H7 (cell line): ENCODE measurements at places on chromosomes 11 and 22. TPM values are rescaled to one million over a fixed set of nuclear protein-coding genes. Genes with fewer than 3 reads are reported as not detected.

DNA sequence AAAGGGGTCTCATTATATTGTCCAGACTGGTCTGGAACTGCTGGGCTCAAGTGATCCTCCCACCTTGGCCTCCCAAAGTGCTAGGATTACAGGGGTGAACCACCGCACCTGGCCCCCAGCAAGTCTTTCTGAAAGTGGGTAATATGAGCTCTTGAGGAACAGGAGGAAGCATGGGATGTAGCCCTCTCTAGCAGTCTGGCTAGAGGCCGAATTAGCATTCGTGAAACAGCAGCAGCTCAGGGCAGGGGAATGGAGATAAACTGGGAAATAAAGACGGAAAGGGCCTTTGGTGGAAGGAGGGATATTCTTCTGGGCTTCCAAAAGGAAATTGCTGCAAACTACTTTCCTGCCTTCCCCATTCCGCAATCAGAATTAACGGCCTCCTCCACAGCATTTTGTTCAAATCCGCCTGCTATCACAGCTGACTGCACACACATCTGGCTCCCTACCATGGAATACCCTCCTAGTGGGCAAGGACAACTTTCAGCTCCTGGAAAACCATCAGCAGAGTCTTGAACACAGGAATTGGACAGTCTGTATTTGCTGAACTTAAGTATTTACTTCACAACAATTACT, 44.3 kb downstream of the MICAL3 start:
- peak; percentile 56 for DNase-seq

GRCh38 chr11:8286886-8287285, 23.2 kb upstream of the LMO1 start:
- no peak for DNase-seq

DNA sequence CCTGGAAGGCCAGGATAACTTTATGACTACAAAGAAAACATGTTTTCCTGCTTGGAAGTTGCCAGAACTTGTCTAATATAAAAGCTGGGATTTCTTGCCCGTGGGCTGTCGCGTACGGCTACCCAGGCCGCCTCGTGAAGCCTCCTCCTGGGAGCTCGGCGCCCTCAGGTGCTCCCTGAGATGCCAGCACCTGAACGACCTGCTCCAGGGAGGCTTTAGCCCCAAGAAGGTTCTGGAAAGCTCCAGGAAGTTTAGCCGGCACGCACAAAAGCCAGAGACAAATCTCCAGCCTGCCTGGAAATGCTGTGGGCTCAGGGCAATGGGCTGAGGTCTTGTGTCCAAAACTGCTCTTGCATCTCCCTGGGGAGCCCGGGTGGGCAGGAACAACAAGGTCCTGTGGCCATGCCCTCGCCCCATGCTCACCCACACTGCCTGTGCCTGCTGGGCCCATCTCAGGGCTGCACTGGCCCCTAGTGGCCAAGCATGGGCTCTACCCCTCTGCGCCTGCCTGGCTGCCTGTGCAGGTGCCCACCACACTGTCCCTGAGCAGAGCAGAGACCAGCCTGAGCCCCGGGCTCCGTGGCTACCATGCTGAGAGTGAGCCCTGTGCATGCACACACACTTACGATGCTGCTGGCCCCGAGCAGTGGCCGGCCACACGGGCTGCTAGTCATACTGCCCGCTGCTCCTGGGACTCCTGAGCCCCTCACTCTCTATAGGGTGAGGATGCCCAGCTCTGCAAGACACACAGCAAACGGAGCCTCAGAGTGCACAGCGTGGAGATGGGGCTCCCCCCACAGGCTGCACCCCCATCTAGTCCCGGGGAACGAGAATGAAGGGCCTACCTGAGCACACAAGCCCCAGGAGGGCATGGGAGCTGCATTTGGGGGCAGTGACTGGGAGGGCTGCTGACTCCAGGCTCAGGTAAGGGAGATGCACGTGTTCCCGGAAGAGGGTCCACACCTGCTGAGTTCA, 4.9 kb upstream of the CELSR1 start:
- DNase-seq: peak; percentile 98

DNA sequence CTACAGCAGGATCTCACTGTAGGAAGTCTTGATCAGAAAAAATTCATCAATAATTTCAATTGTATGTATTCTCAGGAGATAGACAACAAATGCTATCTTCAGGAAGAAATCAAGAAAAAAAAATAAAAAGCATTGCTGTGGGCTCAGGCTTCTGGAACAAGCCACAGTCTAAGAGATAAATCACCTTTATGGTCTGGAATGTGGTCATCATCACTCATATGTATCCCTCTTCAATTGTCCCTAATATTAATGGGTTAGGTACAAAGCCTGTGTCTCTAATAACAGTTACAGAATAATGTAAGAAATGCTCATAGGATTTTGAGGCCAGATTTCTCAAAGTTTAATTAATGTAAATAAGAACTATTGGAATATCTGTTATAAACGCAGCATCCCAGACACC, 305.9 kb upstream of the ANO3 start:
- DNase-seq: no peak

- DNase-seq: no peak
Measured at GRCh38 chr11:102639656-102640055, 14.5 kb upstream of the MMP20 start.

DNA sequence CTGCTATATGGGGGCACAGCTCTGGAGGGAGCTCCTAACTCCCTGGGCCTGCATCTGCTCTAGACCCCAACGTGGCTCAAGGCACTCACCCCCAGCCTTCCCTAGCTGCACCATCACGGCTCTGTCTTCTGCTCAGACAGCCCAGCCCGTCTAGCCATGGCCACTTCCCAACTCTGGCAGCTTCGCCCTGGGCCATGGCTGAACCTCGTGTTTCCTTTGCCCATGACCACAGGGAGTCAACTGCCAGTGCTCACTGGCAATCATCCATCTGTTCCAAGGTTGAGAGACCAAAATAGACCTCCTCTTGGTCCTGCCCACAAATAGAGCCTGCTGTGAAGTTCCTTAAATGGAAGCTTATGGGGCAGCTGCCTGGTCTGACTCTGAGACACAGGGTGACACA, 5.4 kb downstream of the LMO1 start:
- DNase-seq: no peak

DNA sequence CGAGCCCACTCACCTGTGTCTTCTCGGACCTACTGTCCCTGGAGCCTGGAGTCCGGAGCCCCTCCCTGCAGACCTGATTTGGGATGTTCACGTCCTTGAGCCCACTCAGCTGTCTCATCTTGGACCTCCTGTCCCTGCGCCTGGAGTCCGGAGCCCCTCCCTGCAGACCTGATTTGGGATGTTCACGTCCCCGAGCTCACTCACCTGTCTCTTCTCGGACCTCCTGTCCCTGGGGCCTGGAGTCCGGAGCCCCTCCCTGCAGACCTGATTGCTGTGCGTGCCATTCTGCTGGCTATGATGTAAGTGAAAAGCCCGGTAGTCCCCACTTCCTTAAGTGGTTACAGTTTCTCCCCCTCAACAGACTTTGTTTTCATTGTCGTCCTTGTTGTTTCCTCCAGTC, 867.1 kb downstream of the BRD1 start:
- no peak for DNase-seq

GRCh38 chr11:120182790-120183491, 27.9 kb upstream of the OAF start:
- peak; percentile 71 for DNase-seq

- no peak for DNase-seq
Measured at GRCh38 chr11:33162831-33163230, 1.6 kb upstream of the CSTF3 start.

- no peak for DNase-seq
Measured at GRCh38 chr11:103920449-103920848, 116.0 kb upstream of the DDI1 start.

DNA sequence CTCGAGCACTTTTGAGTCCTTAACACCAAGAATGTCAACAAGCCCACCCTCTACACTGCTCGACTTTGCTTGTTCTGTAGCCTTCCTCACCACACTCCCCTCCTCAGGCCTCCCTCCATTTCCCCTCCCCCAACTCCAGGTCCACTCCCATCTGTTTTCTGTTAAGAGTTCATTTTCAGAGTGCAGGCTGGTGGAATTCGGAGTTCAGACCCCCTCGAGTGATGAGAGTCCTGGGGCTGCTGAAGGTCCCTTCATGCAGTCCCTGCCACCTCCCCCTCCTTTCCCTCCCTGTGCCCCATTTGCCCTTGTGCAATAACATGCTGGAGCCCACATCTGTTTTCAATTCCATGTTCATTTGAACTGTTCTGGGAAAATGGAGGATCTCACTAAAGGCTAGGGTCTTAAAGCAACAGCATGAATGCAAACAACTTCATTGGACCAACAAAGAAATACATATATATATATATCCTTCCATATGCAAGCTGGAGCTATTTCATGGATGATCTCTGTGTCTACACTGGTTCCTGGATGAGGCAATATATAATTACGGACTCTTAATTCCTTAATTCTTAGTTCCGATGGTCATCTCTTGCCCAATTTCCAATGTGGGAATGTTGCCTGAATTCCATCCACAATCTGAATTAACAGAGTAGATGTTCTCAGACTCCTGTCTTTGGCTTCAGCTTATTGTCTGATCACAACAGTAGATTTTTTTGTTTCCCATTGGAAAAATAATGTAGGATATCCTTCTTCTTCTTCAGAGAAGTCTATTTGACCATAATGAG, 340.4 kb downstream of the ETS1 start:
- DNase-seq: no peak

GRCh38 chr11:99934008-99934407, 753.1 kb upstream of the ARHGAP42 start:
- DNase-seq: no peak

DNA sequence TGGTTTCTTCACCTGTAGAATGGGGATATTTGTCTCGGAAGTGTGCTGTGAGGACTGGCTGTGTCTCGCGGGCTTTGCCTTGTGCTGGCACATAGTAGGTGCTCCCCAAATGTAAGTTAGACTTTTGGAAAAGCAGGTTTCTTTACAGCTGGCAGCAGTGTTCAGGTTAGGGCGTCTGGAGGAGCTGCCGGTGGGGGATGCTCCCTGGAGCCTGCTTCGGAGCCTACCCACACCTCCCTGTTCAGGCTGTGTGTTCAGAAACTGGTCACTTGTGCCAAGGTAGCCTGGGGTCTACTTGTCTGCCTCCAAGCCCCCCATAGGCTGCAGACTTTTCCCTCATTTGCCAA, 60.0 kb downstream of the OTOG start:
- DNase-seq: peak; percentile 24

DNA sequence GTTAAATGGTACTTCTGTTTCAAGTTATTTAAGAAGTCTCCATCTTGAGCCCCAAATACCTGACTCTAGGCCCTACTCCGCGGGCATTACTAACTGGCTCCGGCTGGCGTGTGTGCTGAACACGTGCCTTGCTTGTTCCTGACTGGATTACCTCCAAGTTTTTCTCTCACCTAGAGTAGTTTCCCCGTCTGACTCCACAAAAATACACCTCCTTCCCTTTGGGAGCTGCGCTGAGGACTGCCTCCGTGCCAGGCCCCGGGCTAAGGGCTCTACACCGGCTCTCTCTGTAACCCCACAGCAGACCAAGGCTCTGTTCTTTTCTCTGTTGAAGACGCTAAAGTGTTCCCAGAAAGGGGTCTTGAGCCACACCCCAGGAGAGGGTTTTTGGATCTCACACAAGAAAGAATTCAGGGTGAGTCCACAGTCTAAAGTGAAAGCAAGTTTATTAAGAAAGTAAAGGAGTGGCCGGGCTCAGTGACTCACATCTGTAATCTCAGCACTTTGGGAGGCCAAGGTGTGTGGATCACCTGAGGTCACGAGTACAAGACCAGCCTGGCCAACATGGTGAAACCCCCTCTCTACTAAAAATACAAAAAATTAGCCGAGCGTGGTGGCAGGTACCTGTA, 61.8 kb downstream of the ANO1 start:
- no peak for DNase-seq

GRCh38 chr11:32881286-32881685, 11.3 kb upstream of the QSER1 start:
- DNase-seq: no peak

- no peak for DNase-seq
Measured at GRCh38 chr11:7551571-7551970, 37.8 kb downstream of the PPFIBP2 start.

- DNase-seq: no peak
Measured at GRCh38 chr22:39150848-39151215, 1.6 kb downstream of the CBX7 start.

DNA sequence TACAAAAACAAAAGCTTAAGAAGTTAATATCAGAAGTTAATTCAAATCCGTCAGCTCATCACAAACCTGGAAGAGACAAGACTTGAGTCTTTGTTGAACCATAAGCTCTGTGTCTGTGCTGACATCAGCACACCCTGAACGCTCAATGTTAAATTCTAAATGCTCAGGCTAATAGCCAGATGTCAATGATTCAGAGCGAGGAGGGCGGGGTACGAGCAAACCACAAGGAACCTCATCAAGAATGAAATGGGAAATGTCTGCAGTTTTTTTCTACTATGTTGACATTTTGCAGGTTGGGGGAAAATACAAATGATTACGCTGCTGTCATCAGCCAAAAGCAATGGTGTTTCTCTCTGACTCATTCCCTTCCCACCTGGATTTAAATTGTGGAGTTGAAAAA, 1057.2 kb downstream of the NTM start:
- no peak for DNase-seq

DNA sequence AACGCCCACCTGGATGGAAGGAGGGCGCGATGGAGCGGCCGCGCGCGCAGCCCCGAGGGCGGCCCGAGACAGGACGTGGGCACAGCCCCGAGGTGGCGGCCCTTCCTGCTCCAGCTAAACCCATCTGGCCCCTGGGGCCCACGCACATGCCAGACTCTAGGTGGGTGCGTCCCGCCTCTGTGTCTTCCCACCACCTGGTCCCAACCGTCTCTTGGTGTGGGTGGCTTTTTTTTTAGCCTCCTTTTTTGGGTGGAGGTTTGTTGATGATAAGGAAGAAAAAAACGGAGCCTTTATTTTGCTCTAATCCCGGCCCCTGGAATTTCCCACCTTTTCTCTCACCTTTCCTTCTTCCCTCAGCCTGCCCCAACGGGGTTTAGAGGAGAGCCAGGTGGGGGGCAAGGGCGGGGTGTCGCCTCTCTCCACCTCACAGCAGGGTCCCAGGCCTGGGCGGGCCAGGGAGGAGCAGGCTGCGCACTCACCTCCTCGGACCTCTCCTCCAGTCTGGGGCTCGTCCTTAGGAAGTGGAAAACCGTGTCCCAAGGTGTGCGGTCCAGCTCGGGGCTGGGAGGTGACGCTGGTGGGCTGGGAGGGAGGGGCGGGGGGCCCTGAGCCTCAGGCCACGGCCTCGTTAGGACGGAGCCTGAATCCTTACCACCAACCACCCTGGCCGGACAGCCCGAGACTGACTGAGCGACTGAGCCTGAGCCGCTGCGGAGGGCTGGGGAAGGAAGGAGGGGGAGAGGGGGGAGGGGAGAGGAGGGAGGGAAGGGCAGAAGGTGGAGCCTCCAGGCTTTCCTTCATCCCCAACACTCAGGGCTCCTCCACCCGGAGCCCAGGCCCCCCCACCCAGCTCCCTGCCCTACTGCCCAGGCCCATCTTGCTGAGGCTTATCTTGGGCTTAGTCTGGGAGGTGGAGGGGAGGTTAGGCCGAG, at the start of gene SOX10:
TSS of gene SOX10 (minus strand) at position 696 of the 932 bp plus-strand sequence. CDS start 771 bp downstream, outside the sequence.
- DNase-seq: peak; percentile 92

OR6T1 gene
- not detected in 2 replicates for total RNA-seq

PTPN5 gene
- total RNA-seq: 1.7 and 3.0 TPM in 2 replicates

SLC37A2 gene
- 0.73 and 0.89 TPM in 2 replicates for total RNA-seq

DMC1 gene
- 9.8 and 20.4 TPM in 2 replicates for total RNA-seq

PATE4 gene
- total RNA-seq: not detected in 2 replicates

C1QTNF5 gene
- total RNA-seq: 2.1 TPM in 2 replicates

KRTAP5-2 gene
- not detected in 2 replicates for total RNA-seq

EFCAB6 gene
- 0.31 and 0.63 TPM in 2 replicates for total RNA-seq

CARNS1 gene
- 0.07 and 0.17 TPM in 2 replicates for total RNA-seq
